Activated gamma-delta T cell (primary cell): ENCODE measurements at places on chromosomes 2 and 18.

DNA sequence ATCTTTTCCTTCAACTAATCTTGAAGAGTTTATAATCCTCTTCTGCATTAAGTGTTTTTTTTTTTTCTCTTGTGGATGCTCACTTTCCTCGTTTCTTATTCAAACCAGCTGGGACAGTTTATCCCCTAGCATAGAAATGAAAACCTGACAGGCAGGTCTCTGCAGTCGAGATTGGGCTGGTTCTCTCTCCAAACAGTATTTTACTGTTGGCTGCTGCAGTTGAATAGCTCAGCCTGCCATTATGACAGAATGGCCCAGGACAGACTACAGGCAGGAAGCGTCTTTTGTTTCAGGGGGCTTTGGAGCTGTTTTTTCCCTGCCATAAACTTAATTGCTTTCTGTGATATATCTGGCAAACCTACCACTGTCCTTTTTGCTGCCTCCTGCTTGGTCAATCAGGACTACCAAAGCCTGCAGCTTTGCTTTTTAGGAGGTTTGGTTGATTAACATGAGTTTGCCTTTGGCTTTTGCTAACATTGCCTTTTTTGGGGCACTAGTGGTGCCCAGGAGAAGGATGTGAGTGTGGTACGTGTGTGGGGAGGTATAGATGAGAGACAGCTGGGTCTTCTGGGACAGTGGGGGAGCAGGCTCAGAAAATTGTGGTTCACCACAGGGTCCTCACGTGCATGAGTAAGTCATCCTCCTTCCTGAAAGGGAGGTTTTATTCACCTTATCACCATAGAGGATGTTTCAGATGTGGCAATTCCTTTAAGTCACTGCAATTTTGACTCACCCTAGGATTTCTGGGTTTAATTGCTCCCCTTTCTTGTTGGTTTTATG, 128.7 kb downstream of the LYPD6B start:
- DNase-seq: no peak

DNA sequence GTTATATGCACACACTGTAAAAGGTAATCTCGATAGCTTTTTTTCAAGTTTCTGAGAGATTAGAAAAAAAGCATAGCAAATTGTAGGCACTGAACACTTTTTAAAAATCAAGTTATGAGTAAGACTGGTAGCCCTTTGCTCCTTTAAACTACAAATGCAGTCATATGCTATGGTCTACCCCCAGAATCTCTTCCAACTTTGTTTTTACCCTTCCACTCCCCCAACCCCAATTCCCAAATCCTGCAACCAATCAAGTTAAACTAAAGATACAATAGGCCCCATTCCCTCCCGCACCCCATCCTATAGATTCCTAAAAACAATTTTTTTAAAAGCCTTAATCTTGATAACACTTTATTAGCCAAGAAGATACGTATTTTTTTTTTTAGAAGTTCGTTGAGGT, 752 bp upstream of the BAZ2B start:
- no peak for DNase-seq

GRCh38 chr2:49210191-49210590, 55.9 kb upstream of the FSHR start:
- DNase-seq: no peak

DNA sequence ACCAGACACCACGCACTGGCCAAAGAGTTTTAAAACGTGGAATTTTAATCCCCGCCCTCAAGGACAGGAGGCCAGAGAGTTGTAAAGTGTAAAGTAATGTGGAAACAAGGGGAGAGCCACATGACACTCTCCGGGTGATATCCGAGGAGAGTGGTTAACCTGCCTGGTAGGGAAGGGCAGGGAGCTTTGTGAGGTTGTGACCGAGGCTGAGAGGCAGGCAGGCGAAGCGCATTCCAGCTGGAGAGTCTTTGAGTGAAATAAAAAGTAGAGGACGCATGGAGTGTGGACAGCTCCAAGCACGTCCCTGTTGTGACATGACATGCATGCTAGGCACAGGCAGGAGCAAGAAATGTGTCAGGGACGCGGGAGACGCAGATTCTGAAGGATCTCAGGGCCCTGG, 539.5 kb downstream of the RNF144A start:
- DNase-seq: no peak

- peak; percentile 3 for DNase-seq
These were observed 372.7 kb downstream of the FBXO15 start for GRCh38 chr18:73774811-73775509.

- no peak for DNase-seq
These were observed 52.5 kb downstream of the CCDC74A start for GRCh38 chr2:131580187-131580586.

DNA sequence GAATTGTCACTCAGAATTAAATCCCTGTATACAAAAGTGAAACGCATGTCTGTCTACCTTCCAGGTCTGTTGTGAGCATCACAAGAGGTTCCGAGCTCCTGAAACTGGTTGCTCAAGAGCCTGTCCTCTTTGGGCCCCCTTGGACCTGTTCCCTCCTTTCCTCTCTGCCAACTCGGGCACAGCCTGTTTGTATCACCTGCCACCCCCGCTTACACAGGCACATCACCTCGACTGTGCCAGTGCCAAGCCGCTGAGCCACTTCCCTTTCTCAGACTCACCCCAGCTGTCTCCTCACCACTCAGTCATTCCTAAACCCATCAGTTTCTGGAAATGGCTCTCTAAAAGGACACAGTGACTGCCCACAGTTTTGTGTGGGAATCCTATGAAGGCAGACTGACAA, 3.1 kb downstream of the EFR3B start:
- DNase-seq: no peak

DNA sequence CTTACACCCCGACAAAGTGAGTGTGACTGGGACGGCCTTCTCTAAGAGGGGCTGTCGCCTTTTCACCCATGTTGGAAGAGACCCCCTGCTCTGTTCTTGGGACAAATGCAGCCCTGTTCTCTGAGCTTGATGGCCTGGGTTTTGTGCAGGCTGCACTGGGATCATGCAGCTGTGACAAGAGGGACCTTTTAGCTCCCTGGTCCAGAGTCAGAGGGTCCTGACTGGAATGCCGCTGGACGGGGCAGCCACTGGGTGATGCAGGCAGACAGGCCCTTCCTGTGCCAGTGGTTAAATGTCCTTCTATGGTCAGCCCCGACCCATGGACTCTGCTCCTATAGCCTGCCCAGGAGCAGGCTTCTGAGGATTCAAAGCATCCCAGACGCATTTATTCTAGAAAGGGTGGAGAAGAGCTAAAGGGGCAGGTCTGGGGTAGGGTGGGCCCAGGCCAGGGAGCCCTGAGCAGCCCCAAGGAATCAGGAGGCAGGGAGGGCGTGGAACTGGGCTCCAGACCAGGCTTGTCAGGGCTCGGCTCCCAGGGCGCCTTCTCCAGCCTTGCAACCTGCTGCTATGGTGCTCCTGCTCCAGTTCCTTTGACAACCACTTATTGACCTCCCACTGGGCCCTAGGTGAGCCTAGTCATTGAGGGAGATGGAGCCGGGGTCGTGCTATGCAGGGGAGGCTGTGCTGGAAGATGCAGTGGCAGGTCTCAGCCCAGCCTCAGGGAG, 277.9 kb upstream of the HS6ST1 start:
- no peak for DNase-seq

DNA sequence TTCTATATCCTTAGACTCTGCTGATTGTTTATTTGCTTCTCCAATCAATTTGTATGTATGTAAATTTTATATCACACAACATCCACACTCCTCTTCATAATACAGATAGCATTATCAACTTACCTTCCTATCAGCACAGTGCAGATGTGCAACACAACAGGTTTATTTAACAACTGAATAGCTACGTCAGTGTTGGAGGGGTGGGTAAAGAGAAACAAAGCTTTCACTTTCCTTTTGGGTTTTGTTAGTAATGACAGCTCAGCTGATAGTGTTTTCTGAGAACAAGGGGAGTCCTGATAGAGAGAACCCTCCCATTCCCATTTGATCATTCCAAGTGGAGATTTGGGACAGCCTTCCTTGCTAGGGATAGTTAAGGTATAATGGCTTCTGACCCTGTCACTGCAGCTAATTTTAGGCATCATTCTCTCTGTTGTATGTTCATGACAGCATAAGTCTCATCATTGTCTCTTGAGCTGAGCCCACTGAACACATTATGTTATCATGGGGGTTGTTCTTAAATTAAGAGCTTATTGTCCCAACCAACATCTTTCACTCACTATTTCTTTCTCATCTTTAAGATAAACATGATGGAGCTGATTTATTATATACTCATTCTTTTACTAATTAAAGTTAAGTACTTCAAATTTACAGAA, 227.7 kb downstream of the GPD2 start:
- DNase-seq: no peak

- DNase-seq: no peak
These were observed 178.0 kb downstream of the HDAC4 start for GRCh38 chr2:239222706-239223309.

DNA sequence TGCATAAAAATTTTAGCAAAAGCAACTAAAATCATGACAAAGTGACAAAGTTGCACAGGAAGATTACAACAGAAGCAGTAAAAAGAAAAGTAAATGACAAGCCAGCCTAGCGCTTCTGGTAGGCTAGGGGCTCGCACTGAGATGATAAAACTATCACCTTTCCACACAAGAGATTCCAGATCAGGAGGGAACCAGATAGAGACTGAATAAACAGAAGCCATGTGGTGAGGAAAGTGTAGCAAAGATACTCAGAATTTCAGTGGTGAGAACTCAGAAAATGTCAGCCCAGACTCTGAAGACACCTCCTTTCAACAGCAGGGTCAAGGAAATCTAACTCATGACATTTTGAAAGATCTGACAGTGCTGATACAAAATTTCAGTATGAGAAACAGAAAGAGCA, 77.4 kb upstream of the DNAJC10 start:
- DNase-seq: no peak

- DNase-seq: no peak
These were observed 23.1 kb downstream of the PLA2R1 start for GRCh38 chr2:160039166-160039903.

GRCh38 chr18:48901145-48902022, 49.4 kb downstream of the SMAD7 start:
- DNase-seq: no peak

DNA sequence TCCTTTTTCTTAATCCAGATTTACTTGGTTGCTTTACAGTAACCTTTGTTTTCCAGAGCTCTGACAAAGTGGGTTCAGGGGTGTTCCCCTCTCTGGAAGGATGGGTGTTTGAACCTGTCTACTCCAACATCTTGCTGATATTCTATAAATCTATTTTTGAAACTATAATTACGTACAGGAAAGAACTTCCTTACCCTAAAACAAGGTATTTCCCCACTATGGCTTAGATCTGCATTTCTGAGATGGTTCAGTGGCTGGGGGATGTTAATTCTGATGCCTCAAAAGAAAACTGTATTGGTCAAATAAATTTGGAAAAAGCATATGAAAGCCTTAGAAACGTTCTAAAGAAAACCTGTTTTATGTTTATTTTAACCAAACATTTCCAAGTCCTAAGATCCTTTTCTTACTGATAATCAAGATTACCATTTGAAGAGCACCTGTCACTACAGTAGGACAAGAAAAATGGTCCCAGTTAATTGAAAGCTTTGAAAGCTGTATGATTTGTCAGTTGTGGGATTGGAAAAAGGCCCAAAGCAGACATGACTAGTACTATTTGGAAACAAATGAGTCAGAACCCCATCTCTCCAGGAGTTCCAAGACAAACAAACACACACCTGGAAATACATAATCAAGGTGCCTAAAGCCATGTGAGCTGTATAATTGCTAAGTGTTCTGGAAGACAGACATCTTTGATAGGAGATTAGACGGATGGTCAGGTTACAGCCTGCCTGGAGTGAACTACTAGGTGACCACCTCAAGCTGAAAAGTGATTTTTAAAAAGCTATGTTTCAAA, 57.5 kb downstream of the KDM3A start:
- DNase-seq: no peak

DNA sequence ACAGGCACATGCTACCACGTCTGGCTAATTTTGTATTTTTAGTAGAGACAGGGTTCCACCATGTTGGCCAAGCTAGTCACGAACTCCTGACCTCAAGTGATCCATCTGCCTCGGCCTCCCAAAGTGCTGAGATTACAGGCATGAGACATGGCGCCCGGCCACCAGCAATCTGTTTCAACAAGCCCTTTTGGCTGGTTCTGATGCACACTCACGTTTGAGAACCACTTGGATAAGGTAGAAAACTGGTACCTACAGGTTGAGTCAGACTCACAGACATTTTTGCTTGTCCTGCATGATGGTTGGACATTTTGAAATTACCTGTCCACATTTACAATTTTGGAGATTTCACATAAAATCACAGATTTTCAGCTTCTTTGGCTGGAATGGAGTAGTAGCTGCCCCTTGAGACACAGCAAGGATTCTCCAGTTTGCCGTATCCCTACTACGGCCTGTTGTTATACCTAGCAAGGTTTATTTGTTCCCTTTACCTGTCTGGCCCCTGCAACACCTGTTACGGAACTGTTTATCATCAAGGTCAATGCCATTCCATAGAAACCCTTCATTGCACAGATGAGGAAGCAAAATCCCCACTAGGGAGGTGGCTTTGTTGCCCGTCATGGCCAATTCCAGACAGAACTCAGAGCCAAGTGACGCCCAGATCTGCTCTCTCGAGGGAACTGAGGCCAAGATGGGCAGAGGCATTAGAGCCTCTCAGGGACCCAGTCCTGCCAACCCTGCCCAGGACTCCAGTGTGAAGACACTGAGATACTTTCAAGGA, 31.4 kb upstream of the IGFBP2 start:
- DNase-seq: no peak
